ENCODE measurements at places on chromosomes 1 and 21.

DNA sequence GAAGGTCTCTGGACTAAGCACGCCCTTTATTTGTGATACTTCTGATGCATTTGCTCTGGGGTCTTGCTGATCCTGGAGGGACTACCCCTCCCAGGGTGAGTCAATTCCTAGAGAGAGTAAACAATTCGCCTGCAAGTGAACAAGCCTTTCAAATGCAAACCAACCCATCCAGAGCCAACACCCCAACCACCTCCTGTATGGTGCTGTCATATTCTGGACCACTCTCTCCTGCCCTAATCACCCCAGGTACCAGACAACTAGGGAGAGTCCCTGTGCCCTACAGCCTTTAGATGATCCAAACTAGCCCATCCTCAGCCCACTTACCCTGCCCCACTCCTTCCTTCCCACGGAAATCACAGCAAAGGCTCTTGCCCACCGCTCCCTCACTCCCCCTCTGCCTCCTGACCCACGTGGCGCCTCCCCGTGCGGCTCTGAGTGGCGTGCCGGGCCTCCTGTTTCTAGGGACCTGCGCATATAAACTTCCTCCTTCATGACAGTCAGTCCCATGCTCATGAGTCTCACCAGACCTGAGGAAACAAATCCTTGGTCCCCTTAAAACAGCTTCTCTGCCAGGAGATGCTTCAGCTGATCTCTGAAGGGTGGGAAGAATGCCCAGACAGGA is 37.2 kb downstream of the ACTA1 start:
- peak; percentile 27 for DNase-seq

- DNase-seq: no peak
Measured at GRCh38 chr1:40637470-40638007, 27.9 kb downstream of the RIMS3 start.

DNA sequence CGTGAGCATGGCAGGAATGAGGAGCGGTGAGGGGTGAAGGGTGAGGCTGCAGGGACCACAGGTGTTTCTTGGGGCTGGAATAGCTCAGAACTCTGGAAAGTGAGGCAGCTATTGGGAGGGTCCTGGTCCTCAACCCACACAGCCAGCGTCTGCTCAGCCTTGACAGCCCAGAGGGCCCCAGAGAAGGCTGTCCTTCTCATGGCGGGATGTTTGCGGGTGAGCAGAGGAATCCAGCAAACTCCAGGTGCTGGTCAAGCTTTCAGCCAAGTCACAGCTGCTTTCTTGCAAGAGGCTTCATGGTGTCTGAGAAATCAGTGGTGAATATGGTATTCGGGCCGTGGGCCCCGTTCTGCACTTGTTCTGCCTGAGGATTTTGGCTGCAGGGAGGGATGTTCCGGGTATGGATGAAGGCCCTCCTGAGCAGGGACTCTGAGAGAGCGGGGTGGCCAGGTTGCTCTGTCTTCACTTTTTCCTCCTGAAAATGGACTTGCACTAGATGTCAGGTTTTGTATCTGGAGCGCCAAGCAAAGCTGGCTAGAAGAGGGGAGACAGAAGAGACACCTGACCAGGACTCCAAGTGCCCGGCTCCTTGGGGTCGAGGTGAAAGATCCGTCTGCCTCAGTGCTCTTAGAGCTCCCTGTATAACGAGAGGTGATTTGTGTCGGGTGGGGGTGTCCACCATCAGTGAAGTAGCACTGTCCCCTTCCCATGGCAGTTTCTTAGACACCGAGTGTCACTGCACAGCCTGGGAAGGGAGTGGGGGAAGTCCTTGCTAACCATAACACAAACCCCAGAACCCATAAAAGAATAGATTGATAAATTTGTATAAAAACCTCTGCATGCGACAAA is 139.9 kb downstream of the PEX14 start:
- DNase-seq: no peak

GRCh38 chr1:183287191-183287675 is 101.2 kb downstream of the LAMC2 start:
- no peak for DNase-seq

GRCh38 chr21:23522751-23523150 is 2084.5 kb downstream of the MRPL39 start:
- DNase-seq: no peak

- peak; percentile 19 for DNase-seq
Measured at GRCh38 chr1:93448292-93448982, 519 bp downstream of the FNBP1L start.

DNA sequence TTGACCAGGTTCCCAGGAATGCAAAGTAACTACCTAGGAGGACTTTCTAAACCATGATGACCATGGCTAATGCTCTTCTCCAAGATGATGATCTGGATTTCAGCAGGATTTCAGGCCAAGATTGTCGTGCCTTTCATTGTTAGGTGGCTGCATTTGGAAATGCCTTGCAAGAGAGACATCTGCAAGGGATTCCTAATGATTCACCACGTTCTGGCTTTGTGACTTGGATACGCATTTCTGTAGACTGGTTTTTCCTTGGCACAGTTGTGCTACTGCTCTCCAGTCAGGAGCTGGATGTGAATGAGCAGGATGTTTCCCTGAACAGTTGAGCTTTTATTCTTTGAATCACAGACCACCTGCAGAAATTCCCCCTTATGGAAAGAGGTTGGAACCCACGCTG is 212.4 kb downstream of the BACH1 start:
- no peak for DNase-seq

GRCh38 chr1:230540421-230541155 is 101.7 kb upstream of the COG2 start:
- no peak for DNase-seq

GRCh38 chr1:1460540-1461130 is 10.9 kb upstream of the ATAD3B start:
- DNase-seq: no peak

- DNase-seq: peak; percentile 90
Measured at GRCh38 chr1:55310505-55310971, 95.4 kb upstream of the USP24 start.

DNA sequence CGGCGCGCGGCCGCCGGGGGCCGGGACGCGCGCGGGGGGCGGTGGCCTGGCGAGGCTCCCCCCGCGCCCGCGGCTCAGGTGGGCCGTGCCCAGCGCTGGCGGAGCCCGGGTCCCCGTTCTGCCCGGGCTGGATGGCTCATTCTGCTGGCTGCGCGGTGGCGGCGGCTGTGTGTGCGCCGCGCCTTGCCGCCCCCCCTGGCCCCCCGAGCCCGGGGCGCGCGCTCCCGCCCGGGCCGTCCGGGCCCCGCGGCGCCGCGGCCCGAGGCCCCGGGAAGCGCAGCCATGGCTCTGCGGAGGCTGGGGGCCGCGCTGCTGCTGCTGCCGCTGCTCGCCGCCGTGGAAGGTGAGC is at the start of gene EPHB2:
Gene EPHB2 (plus strand): TSS at position 139 of the 349 bp plus-strand sequence. CDS start 144 bp downstream, at position 283.
- DNase-seq: peak; percentile 67

DNA sequence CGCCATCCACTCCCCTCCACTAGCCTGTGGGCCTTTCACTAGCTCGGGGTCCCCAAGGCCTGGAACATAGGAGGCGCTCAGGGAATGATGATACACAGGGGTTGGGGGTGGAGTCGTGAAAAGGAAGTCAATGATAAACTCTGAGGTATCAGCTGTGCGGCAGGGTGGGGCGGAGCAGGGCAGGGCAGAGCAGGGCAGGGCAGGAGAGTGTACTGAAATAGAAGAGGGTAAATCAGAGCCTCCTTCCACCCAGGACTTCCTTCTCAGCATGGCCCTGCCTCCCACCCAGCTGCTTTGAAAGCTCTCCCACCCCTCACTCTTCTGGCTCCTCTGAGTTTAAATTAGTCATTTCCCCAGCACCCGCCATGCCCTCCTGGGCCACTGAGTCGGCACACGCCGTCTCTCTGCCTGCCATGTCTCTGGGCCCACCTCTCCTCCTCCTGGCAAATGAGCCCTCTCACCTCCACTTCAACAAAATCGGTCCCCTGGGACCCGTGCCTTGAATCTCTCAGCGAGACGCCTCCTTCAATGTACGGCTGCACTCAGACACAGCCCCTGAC is 16.9 kb downstream of the CAPZB start:
- peak; percentile 80 for DNase-seq

- DNase-seq: no peak
Measured at GRCh38 chr1:51754666-51755065, 123.9 kb downstream of the NRDC start.

GRCh38 chr1:152449661-152450060 is 35.6 kb upstream of the CRNN start:
- DNase-seq: no peak

DNA sequence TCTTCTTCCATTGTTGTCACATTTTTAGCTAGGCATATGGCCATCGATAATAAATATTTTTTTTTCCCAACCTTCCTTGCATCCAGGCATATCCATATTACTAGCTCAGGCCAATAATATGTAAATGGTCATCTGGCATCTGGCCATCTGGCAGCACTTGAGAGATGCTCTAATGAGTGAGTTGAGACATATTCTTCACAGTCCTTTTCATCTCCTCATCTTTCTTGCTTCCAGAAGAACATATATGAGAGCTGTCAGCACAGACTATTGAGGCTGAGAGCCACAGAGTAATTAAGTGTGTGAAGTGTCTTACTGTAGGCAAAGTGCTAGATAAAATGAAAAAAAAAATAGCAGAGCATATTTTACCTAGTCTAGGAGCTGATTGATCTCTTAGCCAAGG is 628.4 kb upstream of the TMPRSS15 start:
- DNase-seq: no peak

GRCh38 chr1:53949023-53949990 is 3.2 kb downstream of the LRRC42 start:
- DNase-seq: peak; percentile 58
